ENCODE measurements at places on chromosomes 5 and 9. TPM values are rescaled to one million over a fixed set of nuclear protein-coding genes. Genes with fewer than 3 reads are reported as not detected.

Gene LECT2
- not detected for total RNA-seq

Gene PCDHA2
- total RNA-seq: not detected

Gene GRXCR2
- not detected for total RNA-seq

Gene LURAP1L
- 10.8 TPM for total RNA-seq

Gene PCDHB2
- total RNA-seq: 0.15 TPM

Gene DNM1
- 7.9 TPM for total RNA-seq

Gene ANKRD18B
- total RNA-seq: 0.93 TPM

DNA sequence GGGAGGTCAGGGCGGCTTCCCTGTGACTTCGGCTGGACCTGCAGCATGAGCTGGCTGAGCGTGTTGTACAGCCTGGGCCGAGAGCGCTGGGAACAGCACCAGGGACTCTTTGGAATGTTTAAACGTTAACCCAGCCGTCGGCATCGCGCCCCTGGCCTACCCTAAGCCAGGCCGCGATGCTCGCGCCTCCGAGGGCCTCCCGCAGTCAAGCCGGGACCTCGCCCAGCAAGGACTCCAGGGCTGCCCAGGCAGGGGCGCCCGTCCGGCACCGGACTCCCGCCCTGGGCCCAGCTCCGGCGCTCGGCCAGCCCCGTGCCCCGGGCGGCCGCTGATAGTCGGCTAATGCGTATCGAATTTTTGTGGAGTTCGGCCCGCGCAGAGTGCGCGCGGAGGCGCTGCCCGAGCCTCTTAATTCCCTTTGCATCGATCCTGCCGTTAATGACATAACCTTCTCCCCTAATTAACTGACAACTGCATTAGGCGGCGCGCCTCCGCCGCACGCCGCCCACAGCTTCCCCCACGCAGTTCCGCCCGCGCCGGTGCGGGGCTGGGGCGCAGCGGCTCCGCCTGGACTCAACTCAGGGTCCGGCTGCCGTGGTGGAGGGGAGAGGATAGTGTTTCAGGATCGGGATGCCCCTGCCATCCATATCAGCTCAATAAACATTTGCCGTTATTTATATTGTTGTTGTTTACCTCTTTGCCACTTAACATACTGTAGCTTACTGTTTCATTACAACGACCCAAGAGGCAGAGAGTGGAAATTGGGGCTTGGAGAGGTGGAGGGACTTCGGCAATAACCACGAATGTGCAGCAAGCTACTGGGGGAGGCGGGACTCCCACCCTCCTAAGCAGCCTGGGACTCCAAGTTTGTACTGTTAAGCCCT lies 28.8 kb upstream of the CDC23 start:
- no peak for DNase-seq

DNA sequence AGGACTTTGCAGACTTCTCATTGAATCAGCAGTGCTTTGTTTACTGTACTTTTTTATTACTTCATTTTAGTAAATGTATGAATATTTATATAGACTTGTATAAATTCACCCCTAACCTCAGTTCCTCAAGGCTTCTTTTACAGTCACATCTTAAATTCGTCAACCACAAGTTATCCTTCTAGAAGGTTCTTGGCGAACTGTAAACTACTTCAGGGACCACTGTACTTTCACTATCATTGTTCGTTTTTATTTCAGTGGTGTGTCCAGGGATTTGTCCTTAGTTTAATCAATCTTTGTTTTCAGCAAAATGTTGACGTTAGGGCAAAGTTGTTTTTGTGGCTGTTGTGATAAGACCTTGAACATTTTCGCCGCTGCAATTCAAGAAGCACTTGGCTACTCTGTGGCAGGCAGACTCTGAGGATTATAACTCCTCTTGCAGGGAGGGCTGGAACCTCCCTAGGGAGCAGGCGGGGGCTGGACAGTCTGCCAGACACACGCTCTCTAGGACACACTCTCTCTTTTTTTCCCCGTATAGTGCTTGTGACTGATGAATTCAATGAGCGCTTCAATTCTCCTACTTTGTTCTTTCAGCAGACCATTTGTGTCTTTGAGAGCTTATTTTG lies 252.8 kb downstream of the FBXL7 start:
- no peak for DNase-seq

DNA sequence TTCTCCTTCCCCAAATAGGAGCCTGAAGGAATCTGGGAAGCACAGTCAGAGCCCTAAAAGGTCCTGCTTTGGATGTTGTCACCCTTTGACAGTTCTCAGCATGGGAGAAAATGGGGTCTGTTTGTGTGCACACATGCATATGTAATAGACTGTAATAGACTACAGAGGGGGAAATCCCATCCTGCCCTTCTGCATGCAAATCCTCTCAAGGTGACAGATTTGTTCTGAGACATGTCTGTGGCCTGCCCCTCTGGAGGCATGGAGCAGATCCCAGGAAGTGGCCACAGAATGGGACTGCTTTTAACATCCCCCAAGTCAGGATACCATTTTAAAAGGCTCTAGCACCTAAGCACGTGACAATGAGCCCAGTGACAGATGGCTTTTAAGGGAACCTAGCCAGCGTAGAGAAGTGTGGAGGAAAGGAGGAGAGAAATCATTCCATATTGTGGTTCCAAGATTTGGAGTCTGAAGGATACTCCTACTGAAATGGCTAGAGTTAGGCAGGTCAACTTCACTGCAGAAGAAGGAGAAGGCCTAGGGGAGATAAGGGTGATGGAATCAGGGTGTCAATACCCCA lies 483.5 kb downstream of the SPOCK1 start:
- DNase-seq: no peak

GRCh38 chr5:170302653-170303501 lies 5.3 kb upstream of the LCP2 start:
- no peak for DNase-seq

- DNase-seq: no peak
Measured at GRCh38 chr5:73437101-73437776, 11.3 kb downstream of the FOXD1 start.

DNA sequence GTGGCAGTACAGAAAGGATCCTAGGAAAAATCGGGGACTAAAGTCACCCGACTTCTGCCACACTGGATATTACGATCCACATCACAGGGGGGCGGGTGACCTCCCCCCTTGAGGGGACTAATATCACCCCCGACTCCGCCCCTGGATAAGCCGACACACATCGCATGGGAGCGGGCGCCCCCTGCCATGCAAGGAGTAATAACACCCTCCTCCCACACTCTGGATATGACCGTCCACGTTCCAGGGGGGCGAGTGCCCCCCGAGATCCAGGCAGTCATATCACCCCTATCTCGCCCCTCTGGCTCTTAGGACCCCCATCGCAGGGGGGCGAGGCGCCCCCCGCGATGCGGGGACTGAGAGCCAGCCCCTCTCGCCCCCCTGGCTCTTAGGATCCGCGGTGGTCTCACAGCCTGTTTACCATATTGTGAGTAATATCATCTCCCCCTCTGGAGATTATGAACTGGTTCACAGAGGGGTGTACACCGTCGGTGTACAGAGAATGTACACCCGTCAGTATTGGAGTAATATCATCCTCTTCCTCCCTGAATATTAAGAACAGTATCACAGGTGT lies 423.0 kb downstream of the DIRAS2 start:
- DNase-seq: no peak

DNA sequence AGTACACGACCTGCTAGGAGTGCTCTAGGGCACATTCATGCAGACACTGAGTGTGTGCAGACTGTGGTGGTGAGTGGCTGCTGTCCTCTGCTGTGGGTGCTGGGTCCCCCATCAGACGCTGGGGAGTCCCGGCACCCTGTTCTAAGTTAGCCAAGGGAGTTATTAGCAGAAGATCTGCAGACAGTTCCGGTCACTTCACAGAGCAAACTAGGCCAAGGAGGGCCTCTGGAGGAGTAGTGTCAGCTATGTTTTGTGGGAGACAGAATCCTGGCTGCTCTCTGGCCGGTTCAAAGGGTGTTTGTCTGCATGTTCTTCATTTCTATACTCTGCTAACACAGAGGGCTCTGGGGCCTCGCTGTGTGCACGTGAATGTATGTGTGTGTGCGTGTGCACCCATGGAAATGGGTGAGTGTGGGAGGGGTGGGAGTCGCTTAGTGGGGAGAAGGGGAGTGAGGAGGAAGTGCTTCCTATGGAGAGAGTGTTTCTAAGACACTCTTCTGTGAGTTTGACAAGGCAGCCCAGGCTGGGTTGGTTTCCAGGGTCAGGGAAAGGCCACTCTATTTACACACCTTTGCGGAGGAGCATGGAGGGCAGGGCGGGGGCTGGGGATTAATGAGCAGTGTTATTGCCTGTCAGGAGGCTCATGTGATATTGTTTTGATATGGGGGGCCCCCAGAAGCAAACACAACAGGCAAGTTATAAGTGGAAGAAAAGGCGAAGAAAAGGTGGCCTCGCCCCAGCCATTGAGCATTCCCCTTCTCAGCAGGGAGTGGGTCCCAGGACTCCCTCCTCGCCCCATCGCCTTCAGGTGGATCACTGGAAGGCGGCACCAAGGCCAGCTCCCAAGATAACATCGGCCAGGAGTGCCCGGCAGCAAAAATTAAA lies 68.9 kb downstream of the MACROH2A1 start:
- no peak for DNase-seq

DNA sequence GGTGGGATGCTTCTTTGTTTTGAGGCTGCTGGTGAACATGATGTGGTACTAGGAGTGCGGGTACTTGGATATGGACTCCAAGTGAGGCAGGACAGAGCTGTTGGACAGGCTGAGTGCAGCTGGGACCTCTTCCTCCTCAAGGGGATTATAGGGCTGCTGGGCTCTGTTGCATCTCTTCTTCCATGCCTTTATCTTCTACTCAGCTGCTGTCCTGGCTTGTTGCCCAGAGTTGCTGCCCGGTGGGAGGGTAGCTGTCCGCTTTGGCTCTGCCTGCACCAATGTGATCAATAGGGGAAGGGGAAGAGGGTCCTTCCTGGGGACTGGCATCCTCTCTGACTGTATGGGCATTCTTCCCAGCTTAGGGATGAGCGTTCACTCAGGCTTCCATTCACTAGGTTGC lies 1217.9 kb upstream of the ACO1 start:
- no peak for DNase-seq

DNA sequence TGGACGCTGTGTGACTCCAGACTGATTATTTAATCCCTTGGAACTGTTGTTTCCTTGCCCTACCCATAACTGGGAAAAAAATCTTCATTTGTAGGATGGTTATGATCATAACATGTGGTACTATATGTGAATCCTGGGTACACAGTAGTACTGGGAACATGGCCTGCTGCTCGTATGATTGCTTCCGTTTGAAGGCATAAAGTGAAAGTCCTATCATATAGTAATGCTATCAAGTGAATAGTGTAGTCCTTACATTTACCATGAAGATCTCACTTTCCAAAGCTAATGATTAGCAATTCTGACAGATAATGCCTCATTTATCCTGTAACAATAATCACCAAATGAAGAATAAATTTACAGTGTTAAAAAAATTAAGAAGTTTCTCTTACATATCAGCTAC lies 53.2 kb downstream of the MEF2C start:
- no peak for DNase-seq

DNA sequence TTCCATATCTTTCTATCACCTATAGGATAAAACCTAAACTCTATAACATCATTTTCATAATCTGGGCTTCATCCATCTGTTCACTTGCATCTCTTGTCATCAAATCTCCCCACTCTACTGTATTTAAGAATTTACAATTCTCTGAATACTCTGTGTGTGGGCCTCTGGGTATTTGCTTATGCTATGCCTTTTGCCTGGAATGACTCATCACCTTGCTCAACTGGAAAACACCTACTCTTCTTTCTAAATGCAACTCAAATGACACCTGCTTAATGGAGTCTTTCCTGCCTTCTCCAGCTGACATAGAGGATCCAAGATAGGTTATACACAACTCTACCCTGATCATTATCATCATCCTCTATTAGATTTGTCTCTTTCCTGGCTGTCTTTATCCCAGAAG lies 421.7 kb downstream of the SPATA31D1 start:
- no peak for DNase-seq

DNA sequence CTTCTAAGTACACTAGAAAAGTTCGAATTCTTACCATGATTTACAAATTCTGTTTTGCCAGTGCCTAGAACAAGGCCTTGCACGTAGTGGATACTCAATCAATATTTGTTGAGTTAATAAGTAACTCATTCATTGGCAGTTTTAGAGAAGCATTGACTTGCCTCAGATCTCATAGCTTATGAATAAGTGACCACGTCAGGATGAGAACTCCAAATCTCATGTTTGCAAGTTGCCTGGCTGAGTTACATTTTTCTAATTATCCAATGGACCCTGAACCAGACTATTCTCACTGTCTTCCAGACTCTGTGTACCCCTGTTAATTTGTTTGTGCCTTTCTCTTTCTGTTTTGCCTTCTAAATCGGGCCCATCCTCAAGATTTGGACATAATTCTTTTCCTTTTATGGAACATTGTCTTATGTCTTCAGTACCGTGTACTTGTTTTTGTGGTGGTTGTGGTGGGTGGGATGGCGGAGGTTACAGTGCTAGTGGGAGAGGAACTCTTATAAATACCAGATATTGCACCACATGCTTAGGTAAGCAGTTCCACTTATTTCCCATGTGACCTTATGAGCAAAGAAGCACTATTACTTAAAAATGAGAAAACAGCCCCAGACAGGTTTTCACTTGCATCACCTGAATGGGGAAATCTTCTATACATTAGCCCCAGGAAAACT lies 96.3 kb downstream of the UNC13B start:
- DNase-seq: no peak

- no peak for DNase-seq
Measured at GRCh38 chr5:120463991-120464626, at the start of gene PRR16. Gene PRR16 (plus strand): TSS chr5:120464300.

DNA sequence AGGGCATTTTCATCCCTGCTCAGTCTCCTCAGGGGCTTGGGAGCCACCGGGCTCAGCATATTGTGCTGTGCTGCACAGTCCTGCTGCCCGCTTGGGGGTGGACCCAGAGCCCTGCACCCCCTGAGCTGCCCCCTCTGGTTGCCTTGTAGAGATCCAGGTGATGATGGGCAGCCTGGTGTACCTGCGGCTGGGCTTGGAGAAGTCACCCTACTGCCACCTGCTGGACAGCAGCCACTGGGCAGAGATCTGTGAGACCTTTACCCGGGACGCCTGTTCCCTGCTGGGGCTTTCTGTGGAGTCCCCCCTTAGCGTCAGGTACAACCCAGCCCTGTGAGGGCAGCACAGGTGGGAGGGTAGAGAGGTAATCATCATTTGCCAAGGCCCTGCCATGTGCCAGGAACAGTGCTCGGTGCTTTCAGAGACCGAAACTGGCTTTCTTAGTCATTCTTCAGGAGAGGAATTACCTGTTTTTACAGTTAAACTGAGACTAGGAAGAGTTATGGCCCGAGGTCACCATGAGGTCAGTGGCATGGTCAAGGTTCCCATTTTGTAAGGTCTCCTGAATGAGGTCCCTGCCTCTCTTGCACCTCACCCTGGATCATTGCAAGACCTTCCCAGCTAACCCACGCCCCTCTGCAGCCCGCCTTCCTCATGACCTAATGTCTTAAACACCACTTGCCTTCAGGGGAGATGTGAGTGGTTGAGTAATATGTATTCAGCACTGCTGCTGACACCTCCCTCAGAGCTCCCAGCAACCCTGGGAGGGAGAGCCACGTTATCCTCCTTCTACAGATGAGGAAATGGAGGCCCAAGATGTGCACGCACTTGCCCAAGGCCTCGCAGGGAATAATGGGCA lies 7.5 kb downstream of the NHP2 start:
- no peak for DNase-seq

DNA sequence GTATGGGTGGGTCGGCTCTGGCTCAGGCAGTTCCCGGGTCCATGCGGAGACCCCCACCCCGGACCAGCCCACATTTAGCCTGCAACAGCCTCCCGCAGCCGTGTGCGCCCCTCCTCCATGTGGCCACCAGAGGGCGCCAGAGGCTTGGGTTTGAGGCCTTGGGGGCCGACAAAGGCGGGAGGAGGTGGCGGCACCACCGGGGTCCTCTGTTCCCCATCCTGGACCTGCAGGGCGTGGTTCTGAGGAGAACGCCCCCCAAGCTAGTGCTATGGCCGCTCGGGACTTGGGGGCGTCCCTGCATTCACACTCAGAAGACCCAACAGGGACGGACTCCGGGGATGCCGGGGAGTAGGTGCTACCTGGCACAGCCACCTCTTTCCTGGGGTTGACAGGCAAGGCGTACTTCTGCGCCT lies 16.5 kb downstream of the ASS1 start:
- no peak for DNase-seq
